Esophagus squamous epithelium (tissue), 5 donors: ENCODE measurements at places on chromosomes 7 and 10. TPM values are rescaled to one million over a fixed set of nuclear protein-coding genes. Genes with fewer than 3 reads are reported as not detected.

GRCh38 chr10:86665218-86665607 lies 3.1 kb upstream of the LDB3 start:
- peaks cover 37% of the 10 kb centered on the region for H3K4me1 ChIP-seq
- no peak for DNase-seq
- no peaks in the 10 kb centered on the region for H3K36me3 ChIP-seq
- no peak overlapping the region for H3K27ac ChIP-seq

DNA sequence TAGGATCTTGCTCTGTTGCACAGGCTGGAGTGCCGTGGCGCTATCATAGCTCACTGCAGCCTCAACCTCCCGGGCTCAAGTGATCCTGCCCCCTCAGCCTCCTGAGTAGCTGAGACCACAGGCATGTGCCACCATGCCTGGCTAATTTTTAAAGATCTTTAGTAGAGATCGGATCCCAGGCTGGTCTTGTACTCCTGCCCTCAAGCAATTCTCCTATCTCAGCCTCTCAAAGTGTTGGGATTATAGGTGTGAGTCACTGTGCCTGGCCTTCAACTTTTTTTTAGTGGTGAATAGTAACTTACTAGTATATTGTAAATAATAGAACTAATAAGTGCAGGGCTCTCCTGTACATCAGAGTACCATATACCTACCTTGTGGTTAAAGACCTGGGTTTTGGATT lies 52.1 kb upstream of the LMTK2 start:
- peak overlapping the region; percentile 85 for H3K27ac ChIP-seq
- DNase-seq = no peak
- peaks cover 8% of the 10 kb centered on the region for H3K4me1 ChIP-seq
- no peak overlapping the region for H3K4me3 ChIP-seq

DNA sequence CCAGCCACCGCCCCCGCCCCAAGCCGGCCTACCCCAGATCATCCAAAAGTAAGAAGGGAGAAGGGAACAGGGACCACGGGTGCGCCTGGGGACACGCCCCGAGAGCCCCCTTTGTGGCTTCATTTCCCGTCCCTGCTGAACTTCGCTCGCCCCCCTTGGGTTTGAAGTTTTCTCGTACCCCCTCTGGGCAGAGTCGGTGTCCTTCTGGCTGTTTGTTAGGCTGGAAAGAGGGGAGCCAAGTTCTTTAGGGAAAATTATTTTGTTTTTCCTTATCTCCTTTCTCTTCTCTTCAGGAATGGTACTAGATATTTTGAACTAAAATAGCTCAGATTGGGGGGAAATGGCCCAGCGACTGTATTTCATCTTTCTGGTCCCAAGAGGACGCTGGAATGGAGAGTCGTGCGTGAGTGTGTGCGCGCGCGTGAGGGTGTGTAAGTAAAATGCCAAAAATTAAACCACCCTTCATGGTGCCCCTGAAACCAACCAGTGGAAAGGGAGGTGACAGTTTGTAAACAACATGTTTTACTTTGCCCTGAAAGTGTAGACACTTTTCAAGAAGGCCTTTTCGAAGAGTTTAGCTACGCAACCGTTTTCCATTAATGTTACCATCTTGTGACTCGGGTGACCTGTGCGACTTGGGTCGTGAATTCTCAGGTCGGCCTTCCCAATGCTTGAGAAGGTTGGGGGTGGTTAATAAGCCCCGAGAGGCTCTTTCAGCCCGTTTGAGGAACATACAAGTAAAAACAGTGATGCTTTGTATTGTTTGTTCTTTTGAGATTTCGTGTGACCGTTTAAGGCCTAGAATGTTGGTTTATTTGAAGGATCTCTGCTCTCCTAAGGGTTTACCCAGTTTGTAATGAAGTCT lies 694 bp downstream of the RBM20 start:
- DNase-seq = no peak
- H3K27ac ChIP-seq = no peak overlapping the region
- peaks cover 93% of the 10 kb centered on the region for H3K27me3 ChIP-seq
- no peaks in the 10 kb centered on the region for H3K36me3 ChIP-seq
- H3K4me3 ChIP-seq = peak overlapping the region; percentile 80

DNA sequence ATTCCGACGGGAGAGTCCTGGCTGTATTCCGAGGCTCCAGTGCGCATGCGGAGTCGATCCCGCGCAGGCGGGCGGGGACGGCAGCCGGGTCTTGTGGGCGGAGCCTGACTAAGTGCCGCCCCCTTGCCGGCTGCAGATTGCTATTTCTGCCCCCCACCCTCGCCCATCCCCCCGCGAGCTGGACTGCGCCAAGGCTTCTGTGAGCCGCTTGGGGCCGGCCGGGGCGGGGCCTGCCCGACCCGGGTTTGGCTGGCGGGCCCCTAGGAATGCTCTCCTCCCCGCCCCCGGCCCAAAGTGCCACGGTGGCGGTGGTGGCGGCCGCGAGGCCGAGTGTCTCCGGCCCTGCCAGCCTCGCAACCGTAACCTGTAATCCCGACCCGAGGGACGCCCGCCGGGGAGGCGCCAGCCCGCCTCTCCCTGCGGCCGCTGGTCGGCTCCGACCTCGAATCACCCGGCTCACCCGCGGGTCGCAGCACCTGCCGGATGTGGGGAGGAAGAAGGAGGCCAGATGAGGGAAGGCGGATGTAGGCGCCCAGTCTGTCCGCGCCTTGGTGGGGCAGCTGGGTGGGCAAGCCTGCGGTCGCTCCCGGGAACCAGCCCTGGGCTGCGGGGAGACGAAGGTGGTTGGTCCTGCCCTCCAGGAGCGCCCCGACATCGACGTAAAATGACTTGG lies 702 bp upstream of the KAZALD1 start:
- peaks cover 37% of the 10 kb centered on the region for H3K4me1 ChIP-seq
- H3K4me3 ChIP-seq = peak overlapping the region; percentile 83
- H3K27me3 ChIP-seq = no peaks in the 10 kb centered on the region
- DNase-seq = peak; percentile 73
- H3K36me3 ChIP-seq = no peaks in the 10 kb centered on the region
- H3K27ac ChIP-seq = peak overlapping the region; percentile 99

GRCh38 chr7:9283246-9283645 lies 849.8 kb downstream of the NXPH1 start:
- H3K4me3 ChIP-seq = no peak overlapping the region
- H3K27ac ChIP-seq = no peak overlapping the region
- H3K27me3 ChIP-seq = no peaks in the 10 kb centered on the region

GRCh38 chr7:106767078-106767477 lies 98.0 kb upstream of the PIK3CG start:
- no peaks in the 10 kb centered on the region for H3K36me3 ChIP-seq
- H3K27ac ChIP-seq = no peak overlapping the region
- no peaks in the 10 kb centered on the region for H3K27me3 ChIP-seq
- DNase-seq = no peak
- no peaks in the 10 kb centered on the region for H3K4me1 ChIP-seq

DNA sequence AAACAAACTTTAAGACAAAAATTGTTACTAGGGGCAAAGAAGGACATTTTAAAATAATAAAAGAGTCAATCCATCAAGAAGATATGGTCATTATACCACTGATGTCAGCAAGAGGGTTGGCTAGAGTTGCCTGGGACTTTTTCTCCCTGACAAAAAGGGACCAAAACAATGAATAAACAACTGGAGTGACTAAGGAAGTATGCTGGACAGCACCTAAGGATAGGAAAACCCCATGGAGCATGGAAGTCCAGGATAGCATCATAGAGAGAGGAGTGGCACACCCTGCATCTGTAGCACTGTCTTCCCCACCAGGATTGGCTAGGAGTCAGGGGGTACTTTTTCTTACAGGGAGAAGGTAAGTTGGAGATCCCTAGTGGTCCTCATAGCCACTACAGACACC lies 73.5 kb upstream of the MACROH2A2 start:
- no peak overlapping the region for H3K27ac ChIP-seq
- no peaks in the 10 kb centered on the region for H3K36me3 ChIP-seq
- no peaks in the 10 kb centered on the region for H3K4me1 ChIP-seq

Gene MMD2
- not detected for total RNA-seq

Gene MUC3A
- not detected for total RNA-seq

Gene TFPI2
- not detected for total RNA-seq
